EL (cell line): ENCODE measurements at places on chromosomes 7 and 10.

- no peak for DNase-seq
Observed at GRCh38 chr7:44191171-44191570, 1.9 kb upstream of the GCK start.

- peak; percentile 9 for DNase-seq
Observed at GRCh38 chr7:155729847-155730246, 82.4 kb downstream of the SHH start.

DNA sequence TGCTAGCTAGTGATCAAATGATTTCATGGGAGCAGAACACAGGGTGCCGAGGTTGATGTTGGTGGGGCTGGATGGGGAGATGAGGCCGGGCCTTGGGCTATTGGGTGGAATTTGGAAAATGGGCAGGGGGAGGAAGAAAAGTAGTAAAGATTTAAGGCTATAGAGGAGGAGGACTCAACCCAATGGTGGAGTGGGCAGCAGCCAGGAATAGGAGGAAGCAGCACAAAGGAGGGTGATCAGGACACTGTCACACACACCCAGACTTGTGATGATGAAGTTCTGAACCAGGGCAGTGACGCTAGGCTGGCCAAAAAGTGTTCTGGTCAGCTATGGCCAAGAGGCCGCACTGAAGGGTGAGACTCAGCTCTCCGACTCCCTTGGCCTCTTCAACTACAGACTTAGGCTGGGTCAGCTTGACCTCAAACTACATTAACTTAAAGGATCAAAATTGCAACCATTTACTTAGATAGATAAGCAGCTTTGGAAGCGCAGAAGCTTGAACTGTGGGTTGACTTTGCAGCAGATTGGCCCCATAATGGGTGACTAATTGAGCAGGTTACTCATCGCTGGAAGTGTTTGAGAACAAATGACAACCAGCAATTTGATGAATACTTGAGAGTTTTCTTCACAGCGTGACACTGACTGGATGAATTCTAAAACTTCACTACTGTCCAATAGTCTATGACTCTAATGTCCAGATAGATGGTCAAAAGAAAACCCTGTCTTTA lies 29.4 kb upstream of the GPR26 start:
- DNase-seq: peak; percentile 70

- DNase-seq: no peak
Observed at GRCh38 chr10:129293991-129294700, 172.9 kb upstream of the MGMT start.

DNA sequence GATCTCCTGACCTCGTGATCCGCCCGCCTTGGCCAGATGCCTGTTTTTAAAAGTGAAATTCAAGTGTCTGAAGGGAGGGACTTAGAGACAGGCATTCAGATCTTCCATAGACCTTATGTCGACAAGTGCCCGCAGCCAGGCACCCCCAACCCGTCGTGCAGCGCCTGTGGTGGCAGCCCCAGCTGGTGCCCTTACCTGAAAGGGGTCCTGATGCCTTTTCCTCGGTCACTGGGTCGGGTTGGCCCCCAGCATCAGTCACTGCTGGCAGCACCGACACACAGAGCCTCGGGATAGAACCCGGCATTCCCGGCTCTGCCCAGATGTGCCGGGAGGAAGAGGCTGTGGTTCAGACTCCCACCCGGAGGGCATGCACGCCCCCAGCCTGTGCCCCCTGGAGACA lies 23.3 kb downstream of the LRRC27 start:
- DNase-seq: no peak

DNA sequence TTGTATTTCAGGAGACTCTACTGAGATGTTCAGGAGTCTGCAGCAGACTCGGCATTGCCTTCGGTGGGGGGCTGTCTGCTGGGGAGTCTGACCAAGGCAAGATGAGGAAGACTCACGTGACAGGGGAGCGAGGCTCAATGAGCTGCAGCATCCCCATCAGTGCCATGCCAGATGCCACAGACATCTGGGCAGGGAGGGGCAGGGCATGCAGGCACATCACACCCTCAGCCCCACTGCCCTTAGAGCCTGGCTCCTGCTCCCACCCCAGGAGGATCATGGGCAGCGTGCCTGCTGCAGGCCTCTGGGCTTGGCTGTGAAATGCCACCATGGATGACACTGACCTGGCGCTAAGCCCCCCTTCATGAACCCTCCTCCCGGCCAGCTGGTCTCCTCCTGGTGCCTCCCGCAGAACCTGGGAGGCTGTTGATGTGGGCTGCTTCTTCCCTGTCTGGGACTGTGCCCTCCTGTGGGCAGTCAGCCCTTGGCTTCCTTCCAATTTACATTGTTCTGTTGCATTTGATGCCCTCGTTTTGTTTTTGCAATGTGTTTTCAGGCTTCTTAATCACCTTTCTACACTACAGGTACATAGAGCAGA lies 235.0 kb downstream of the PAXIP1 start:
- DNase-seq: no peak

DNA sequence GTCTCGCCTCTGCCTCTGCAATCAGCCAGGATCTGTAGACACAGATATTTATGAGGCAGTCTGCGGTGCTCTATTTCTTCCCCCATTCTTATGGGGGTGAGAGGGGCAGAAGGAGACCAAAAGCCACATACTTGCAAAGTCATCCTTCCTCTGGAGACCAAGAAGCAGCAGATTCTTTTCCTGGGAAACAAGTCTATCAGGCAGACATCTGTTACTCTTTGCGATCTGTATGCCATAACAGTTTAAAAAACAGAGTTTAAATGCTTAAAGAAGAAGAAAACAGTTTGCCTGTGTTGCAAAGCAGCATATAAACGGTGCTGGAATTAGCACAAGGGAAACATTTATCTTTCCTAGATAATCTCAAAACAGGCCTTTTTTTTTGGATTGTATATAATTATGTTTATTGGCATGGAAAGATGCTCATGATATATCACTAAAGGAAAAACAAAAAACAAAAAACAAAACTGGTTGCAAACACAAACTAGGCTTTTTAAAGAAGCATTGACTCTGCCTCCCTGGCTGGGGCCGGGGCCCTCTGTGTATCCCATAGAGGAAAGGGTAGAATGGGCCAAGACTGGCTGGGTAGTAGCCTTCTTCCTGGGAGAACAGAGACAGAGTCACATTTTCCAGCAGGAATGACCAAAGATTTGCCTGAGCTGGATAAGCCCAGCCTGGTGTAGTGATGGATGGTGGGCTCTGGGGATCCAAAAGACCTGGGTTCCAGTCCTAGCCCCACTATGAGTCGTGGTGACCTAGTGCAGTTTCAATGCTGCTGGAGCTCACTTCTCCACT lies 50.4 kb downstream of the RGS10 start:
- DNase-seq: no peak

DNA sequence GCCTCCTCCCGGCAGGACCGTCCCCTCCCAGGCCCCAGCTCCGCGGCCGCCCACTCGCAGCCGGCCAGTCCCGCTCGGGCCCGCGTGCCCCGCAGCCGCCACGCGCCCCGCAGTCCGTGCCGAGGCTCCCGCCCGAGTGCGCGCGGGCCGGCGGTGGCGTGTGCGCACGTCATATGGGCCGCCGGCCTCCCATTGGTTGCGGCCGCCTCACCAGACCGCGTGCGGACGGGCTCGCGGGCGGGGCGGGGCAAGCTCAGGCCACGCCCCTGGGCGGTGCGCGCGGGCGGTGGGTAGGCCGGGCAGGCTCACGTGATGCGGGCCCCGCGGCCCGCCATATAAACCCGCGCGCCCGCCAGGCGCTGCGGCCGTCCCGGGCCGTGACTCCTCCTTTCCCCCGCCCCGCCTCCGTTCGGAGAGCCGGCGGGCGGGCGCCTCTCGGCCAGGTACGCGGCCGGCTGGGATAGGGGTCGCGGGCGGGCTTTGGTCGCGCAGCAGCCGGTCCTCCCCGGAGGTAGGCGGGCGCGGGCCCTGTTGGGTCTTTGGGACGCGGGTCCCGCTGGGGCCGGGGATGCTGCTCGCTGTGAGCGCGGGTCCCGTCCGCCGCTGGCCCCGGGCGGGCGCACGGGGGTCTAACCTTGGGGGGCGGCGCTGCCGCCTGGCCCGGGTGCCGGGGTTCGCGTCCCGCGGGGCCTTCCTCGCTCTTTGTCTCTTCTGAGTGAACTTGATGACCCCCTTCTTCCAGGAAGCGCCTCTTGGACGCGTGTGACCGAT lies at the start of gene INSIG1:
Gene INSIG1, plus strand, starts transcription at position 362 of the 771 bp plus-strand sequence. Its CDS starts 408 bp downstream, at position 770.
- DNase-seq: peak; percentile 90

DNA sequence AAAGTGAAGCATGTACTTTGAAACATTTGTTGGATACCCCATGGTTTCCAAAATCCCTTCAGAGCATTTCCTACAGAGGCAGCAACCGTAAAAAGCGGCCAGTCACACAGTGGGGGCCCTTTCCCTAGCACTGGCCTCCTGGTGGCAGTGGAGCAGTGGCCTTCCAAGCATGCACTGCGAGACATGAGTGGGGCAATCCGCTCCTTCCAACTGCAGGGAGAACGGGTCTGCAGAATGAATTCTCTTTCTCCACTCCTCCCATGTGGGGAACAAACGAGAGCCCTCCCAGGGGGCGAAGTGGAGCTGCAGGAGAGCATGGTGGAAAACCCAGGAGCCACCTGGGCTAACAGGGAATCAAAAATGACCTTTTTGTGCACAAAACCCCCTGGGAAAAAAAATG lies 542.9 kb upstream of the GALNT17 start:
- DNase-seq: no peak

GRCh38 chr7:82443547-82444219 lies at the start of gene CACNA2D1:
TSS of gene CACNA2D1 (minus strand) at chr7:82443777.
- DNase-seq: peak; percentile 85

DNA sequence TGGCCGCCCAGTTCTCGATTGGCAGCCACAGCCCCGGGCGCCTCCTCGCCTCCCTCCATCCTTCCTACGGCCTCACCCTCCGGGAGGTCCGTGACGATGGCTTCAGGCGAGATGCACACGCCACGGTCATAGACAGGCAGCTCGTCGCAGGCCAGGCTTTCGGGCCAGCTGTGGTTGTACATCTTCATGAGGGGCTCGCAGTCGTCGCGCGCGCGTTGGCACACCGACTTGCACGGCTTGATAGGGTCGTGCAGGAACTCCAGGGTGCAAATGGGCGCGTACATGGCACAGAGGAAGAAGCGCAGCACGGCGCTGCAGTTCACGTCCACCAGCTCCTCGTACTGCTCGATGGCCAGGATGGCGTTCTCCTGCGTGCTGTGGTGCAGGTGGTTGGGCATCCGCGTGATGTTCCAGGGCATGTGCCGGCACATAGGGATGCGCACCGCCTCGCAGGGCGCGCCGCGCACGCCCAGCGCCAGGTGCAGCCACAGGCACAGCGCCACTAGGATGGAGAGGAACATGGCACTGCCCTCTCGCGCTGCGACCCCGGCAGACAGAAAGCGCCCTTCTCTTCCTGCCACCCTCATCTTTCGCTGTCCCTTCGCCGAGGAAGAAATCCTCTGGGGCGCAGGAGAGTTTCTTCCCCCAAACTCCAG lies 472 bp downstream of the SFRP4 start:
- no peak for DNase-seq

DNA sequence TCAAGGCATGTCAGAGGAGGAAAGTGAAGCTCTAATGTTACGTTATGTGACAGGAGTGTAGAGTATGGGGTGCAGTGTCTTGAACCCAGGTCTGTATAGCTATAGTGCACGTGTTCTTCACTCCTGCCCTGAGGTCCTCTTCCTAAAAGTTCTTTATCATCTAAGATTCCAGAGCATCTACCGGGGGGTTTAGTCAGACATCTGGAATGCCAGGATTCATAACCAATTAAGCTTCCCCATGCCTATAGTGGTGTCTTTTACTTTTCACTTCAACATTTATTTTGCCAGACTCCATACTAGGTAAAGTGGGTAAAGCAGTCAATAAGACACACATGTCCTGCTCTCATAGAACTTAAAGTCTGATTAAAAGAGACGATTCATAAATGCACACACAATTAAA lies 22.4 kb downstream of the PPP1R3C start:
- DNase-seq: peak; percentile 81

DNA sequence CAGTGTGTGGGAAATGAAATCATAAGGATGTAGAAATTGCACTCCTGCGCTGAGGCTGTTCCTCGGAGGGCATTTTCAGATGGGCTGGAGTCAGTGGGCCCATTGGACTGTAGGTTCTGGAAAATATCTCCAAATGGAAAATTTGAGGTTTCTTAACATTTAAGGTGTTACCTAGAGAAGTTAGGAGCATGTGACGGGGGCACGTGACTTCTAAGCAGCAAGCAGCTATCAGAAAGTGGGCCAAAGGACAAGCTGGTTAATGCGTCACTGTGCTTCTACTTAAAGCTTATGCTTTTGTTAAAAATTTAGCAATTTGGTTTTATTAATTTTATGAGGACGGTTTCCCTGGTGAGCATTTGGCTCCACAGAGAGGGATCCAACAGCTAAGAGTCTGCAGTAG lies 298.7 kb downstream of the DPP6 start:
- no peak for DNase-seq

- no peak for DNase-seq
Observed at GRCh38 chr10:7291487-7292270, 119.2 kb downstream of the SFMBT2 start.

DNA sequence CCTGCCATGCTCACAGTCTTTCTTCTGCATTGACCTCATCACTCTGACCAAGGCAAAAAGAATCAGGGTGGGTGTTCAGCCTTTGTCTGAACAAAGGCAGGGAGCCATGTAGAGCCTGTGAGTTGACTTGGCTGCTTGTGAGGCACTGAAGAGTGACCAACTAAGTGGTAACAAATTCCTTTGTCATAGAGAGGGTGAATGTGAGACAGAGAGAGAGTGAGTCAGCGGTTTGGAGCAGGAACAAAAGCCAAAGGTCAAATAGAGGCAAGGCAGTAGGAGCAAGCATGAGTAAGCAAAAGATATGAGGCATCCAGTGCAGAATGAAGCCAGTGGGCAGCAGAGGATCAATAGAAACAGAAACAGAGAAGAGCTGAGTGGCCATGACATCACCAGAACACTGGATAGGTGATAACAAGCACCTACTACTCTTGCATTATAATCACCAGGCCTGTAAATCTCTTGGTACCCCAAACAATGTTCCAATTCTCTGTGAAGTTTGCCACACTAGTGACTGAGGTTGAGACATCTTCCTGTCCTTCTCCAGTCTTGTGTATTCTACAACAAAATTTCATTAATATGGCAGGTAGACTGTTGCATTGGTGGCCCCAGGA lies 116.2 kb upstream of the LAMB4 start:
- DNase-seq: peak; percentile 96

- no peak for DNase-seq
Observed at GRCh38 chr10:49572594-49573114, 33.7 kb upstream of the ERCC6 start.

GRCh38 chr10:106785528-106785927 lies 379.0 kb downstream of the SORCS1 start:
- DNase-seq: no peak

DNA sequence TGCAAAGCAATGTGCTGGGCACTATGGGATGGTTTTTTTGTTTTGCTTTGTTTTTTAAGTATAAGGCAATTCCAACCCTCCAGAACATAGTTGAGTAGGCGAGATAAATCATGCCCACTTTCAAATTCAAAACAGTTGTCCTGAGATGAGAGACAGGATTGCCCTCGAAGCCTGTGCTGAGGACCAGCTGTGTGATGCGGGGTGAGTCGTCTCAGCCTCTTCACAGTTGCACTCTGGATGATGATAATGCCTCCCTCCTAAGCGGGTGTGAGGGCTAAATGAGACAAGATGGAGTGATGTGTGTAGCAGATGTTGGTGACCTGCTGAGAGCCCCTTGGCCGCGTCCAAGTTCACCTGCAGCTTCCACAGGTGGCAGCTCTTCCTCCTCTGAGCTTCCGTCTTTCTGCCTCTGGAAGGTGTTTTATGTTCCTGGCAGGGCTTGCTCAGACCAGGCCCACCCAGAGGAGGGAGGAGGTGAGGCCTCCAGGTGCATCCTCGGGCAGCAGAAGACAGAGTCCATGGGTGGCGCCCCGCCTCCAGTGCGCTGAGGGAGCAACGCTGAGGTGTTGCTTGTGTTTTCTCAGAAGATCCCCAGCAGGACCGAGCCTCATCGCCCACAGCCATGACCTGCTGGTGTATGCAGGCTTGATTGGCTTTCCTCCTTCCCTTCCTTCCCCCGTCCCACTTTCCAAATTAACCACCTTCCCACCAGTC lies 30.6 kb downstream of the ECHDC3 start:
- DNase-seq: no peak
